ENCODE measurements at places on chromosomes 12 and 14. TPM values are rescaled to one million over a fixed set of nuclear protein-coding genes. Genes with fewer than 3 reads are reported as not detected.
A peak's percentile ranks its signal among the peaks of the same experiment; 100 is the strongest.

- DNase-seq = no peak
Measured at GRCh38 chr12:57370696-57371095, 60.1 kb downstream of the R3HDM2 start.

DNA sequence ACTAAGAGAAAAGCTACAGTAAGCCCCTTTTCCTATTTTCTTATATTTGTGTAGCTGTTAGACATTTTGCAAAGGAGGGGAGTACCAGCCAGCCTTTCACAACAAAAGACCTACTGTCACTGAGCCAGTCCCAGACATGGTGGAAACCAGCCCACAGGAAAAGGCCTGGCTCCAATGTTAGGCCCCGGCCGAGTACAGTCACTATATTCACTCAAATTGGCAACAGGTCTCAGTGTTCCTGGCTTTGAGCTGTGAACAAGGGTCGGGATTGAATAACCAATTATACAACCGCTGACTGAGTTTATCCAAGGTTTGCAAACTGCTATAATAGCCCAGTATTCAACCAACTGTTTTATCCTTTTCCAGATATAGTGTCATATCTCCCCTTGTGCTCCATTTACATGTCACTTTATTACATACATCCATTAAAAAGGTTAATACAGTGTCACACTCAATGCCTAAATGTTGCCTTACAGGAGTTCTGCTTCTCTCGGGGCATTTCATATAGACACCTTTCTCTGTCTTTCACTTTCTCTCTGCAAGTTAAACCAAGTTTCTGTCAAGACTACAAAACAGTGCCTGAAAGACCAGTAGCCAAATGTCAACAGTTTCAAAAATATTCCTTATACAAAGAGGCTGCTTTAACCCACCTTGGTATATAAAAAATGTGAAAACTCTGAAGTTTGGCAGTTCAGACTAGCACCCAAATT, 178.1 kb downstream of the SOX5 start:
- peak; percentile 67 for DNase-seq

DNA sequence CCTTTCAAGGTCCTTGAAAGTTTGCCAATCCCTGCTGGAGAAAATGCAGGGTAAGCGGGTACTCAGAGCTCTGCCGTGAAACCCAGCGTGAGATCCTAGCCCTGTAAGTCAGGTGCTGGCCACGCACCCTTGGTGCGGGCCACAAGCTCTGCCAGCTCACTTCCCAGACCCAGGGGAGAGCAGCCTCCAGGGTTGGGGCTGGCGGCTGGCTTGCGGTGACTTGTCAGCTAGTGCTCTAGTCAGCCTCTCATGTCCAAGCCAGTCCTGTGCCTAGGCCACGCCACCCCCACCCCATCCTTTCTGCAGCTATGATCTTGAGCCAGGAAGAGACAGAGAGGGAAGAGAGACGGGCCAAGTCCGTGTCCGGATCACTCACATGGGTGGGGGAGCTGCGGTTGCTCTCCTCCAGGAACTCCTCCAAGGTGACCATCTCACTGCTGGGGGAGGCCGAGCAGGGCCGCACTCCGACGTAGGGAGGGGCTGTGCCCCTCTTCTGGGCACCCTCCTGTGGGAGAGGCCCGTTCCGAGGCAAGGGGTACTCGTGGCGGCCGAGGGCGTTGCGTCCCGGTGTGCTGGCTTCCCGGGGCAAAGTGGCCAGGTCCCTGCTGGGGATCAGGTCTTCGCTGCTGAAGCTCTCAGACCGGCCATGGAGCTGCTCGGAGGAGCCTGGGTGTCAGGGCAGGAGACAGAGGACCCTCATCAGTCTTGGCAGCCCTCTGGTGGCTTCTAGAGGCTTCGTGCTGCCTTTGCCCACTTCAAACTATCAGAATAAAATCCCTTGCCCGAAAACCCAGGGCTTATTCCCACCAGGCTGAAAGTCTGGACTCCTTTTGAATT, 33.3 kb upstream of the GPR68 start:
- DNase-seq = no peak

DNA sequence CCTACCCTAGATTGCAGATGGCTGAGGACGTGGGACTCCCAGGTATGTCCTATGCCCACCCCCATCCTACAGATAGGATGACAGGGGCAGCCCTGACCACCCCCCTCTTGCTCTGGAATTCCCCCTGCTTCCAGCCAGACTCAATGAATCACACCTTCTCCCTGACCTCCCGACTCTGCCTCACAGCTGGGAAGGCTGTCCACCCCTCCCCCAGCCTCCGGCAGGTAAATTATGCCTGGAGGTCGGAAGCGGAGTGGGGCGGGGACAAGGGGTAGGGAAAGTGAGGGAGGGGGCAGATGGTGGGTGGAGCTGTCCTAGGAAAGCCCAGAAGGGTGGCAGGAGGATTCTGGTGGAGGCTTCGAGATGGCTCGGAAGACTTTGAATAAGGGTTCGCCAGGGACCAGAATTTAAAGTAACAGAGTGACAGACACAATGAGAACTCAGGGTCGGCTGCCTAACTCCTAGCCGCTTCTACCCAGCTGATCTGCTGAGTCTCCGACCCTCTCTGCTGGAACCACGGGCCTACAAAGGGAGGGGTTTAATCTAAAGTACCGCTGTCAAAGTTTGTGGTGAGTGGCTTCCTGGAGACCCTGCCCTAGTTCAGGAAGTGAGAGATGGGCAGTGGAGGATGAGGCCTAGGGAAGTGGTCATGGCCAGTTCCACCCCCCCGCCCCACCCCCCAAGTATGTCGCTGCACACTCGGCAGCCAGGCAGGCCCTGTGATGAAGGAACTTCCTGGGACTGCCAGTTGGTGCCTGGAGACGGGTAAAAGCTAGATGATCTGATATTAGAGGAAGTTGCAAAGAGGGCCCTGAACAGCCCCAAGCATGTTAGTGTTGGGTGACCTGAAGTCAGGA, 4.2 kb downstream of the PLEKHG3 start:
- DNase-seq = no peak

GRCh38 chr12:8969861-8970411, 19.4 kb upstream of the KLRG1 start:
- DNase-seq = no peak

GRCh38 chr12:52327052-52327829, 6.0 kb upstream of the KRT83 start:
- DNase-seq = peak; percentile 58

GRCh38 chr12:94566345-94566744, 84.0 kb downstream of the TMCC3 start:
- DNase-seq = no peak

- no peak for DNase-seq
Measured at GRCh38 chr12:95506707-95507523, 33.0 kb downstream of the METAP2 start.

- no peak for DNase-seq
Measured at GRCh38 chr12:27523305-27523641, 733 bp upstream of the PPFIBP1 start.

Gene ARL1
- total RNA-seq = 104 TPM

Gene LRFN5
- 0.37 TPM for total RNA-seq

Gene SLC2A14
- not detected for total RNA-seq

Gene CSRP2
- 54.1 TPM for total RNA-seq

Gene E2F7
- 0.07 TPM for total RNA-seq

Gene GYS2
- total RNA-seq = not detected

All from left ventricle myocardium superior (tissue), 1 donor.